GM12865 (cell line): ENCODE measurements at places on chromosomes 3 and 15.

DNA sequence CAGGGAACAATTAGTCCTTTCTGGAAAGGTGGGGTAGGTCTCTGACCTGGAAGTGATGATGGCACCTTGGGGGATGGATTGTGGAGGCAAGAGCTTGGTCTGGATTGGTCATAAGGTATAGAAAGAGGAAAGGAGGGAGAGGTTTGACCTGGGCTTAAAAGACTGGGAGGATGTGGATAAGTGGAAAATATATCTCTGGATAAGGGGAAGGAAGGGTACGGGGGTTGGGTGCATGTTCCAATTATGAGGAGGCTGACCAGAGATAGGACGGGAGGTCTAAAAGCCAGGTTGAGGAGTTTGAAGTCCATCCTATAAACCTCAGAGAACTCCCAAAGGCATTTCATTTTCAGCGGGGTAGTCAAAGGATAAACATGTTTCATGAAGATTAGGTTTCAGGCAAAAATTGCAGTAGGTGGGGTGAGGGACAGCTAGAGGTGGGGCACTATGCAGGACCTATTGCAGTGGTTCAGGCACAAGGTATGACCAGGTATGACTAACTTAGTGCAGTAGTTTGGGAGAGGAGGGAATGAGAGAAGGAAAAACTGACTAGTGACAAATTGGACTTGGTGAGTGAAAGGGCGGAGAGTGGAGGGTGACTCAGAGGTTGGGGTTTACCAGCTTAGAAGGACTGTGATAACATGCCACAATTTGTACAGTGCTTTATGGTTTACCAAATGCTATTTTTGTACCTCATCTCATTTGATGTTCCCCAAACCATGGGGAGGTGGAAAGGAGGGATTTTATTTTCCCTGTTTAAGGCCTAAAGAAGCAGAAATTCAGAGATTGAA is 10.7 kb downstream of the PDE8A start:
- no peak for DNase-seq

GRCh38 chr15:89975482-89976245 is 25.5 kb upstream of the ZNF710 start:
- no peak for DNase-seq

DNA sequence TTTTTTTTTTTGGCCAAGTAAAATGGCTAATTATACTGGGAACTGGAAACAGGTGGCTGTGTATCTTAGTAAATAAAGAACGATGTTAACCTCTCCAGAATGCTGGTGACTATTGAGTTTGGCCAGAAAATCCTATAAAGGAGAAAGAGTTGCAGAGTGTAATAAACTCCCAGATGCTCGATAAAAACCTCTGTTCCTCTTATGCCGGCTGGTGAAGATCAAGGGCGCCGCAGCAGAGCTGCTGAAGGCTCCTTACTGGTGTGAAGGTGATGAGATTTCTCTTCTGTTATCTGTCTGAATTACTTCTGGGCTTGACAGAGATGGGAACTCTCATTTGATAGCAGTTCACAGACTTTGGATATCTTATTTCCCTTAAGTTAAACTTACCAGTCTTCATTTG is 104.6 kb downstream of the PTPRG start:
- no peak for DNase-seq

DNA sequence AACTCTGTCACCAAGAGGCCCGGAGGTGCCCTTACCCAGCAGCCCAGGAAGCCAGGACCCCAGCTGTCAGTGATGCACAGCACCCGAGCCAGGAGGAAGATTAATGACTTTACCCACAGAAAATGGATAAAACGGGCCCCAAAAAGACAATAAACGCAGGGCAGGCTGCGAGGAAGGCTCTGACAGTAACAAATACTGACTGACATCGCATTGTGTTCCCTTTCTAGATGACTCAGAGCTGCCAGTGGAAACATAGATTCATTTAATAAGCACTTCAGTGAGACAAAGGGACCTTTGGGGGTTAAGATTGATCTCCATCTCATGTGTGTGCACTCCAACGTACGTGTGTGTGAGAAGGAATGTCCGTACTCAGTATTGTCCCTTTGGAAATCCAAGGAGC is 225.3 kb upstream of the PPP2R3A start:
- DNase-seq, result no peak
